ENCODE measurements at places on chromosomes 5 and 9.

DNA sequence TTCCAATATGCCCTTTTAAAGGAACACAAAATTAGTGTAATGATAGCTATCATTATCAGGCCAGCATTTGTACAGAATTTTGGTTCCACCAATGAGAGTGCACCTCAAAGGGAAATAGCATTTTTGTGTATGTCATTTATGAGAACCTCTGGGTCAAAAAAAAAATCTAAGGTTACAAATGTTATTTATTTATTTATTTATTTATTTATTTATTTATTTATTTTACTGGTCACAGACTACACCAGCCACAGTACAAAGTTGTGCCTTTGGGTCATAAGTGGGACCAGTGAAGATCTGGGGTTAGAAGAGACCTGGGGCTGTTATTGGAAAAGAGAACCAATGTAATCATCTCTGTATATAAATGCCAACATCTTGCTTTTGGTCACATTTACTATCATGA lies 523.9 kb downstream of the CETN3 start:
- no peak for ATAC-seq

DNA sequence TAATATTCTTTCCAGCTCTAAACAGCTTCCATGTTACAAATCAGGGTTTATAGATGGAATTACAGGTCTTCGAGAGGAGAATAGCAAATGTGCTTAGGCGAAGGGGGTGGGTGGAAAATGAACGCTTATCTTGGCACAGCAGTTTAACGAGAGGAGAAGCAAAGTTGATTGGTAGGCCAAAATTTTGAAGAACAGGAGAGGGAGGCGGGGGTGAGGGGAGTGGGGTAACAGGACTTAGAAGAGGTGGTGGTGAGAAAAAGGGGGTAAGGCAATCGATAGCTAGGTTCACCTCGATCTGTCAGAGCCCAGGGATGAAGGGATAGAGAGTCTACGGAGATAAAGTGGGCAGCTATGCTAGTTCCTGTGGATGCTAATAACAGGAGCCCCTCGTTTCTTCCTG lies 764 bp downstream of the ANKRA2 start:
- ATAC-seq = peak; percentile 43

DNA sequence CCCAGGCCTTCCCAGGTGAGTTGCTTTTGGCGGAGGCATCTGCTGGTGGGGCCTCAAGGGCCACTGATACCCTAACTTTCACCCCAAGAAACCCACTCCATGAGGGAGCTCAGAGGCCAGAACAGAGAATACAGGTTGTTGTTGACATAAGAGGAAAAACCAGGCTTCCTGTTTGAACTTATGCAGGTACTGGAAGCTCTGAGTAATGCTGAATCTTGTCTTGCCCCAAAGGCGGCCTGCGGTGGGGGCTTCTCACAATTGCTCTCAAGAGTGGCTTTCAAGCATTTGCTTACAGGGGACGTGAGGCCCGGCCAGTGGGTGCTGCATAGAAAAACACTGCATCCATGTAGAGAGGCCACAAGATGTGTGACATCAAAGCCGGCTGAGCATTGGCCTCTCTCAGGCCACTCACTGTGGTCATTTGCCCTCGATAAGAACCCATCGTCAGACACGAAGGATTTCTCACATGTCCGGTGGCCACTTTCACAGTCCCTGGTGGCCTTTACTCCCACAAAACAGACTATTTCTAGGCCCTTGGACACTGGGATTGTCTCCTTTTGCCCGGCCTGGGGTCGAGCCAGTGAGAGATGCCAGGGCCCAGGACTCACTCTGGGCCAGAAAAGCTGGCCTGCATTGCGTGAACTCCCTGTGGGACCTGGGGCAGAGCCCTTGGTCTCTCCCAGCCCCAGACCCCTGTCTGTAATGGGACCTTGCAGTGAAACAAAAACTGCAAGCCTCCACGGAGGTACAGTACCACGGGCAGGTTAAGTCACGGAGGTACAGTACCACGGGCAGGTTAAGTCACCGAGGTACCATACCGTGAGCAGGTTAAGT lies 34.5 kb upstream of the TCF7 start:
- no peak for ATAC-seq

GRCh38 chr5:172065431-172066065 lies 59.1 kb upstream of the FBXW11 start:
- ATAC-seq = peak; percentile 78

DNA sequence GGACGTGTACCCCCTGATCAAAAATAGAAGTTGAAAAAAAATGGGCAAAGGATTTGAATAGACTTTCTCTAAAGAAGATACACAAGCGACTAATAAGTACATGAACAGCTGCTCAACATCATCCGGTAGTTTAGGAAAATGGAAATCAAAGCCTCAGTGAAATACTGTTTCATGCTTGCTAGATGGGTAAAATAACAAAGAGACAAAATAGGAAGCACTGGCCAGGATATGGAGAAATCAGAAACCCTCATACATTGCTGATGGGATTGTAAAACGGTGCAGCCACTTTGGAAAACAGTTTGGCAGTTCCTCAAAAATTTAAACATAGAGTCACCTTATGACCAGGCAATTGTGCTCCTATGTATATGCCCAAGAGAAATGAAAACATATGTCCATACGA lies 65.0 kb upstream of the SUB1 start:
- no peak for ATAC-seq

DNA sequence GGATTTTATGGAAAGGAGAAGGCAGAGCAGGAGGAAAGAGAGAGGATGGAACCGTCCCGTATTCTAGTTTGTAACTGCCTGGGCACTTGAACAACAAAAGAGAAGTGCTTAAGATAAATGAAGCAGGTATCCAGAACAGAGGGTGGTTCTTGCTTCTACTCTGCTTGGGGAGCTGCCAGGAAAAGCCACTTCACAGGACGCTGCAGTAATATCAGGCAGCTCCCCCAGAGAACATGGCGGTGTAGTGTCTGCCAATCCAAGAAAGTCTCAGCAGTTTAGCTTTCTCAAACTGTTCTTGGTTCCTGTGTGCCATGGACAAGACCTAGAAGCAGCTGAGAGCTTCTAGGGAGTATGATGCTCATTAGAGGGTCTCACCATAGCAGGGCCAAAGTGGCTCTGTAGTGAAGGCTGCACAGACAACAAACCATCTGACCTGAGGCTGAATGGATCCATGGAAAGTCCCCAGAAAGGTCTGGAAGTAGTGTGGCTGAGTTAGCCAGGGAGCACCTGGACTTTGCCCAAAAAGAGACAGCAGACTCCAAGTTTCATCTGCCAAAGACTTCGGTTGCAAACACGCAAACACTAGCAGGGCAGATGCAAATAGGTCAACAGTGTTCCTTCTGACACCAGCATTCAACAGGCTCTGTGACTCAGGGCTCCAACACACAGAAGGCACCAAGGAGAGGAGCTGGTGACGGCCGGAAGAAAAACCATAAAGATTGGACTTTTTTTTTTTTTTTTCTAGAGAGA lies 72.2 kb upstream of the TNFSF8 start:
- ATAC-seq = no peak

- ATAC-seq = peak; percentile 65
Observed at GRCh38 chr9:131478421-131478868, 24.3 kb upstream of the POMT1 start.

GRCh38 chr5:92861531-92862285 lies 719.3 kb downstream of the NR2F1-AS1 start:
- no peak for ATAC-seq

- ATAC-seq = no peak
Observed at GRCh38 chr9:113709721-113710120, 166.4 kb upstream of the ZNF618 start.

- ATAC-seq = no peak
Observed at GRCh38 chr5:42629284-42629683, 127.3 kb upstream of the CCDC152 start.

- ATAC-seq = no peak
Observed at GRCh38 chr9:81266674-81267073, 422.7 kb downstream of the TLE1 start.

DNA sequence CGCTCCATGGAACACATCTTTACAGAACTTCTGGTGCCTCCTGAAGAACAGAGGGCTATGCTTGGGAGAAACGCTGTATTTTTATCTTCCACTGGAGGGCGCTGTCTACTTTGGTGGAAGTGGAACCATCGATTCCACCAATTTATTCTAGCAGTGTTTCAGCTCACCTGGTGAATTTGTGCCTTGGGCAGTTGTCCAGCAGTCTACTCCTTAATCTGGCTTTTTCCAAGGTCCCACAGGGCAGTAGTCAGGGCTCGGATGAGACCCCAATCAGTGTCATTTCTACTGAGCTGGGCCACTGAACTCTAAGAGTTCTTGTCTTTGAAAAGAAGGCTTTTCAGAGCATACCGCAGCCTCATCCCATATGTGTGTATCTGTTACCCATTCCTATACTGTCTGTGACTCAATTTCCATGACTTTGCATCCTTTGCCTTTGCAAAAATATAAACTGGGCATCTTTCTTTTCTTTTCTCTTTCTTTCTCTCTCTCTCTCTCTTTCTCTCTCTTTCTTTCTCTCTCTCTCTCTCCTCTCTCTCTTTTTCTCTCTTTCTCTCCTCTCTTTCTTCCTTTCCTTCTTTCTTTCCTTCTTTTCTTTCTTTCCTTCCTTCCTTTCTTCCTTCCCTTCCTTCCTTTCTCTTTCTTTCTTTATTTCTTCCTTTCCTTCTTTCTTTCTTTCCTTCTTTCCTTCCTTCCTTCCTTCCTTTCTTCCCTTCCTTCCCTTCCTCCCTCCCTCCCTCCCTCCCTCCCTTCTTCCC lies 138.4 kb upstream of the ZNF618 start:
- peak; percentile 87 for ATAC-seq

DNA sequence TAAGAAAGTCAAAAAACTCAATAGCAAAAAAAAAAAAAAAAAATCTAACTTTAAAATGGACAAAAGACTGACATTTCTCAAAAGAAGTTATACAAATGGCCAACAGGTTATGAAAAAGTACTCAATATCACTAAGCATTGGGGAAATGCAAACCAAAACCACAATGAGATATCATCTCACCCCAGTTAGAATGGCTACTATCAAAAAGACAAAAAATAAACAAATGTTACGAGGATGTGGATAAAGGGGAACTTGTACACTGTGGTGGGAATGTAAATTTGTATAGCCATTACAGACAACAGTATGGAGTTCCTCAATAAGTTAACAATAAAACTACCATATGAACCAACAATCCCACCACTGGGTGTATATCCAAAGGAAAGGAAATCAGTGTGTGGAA lies 37.2 kb downstream of the ENC1 start:
- ATAC-seq = no peak

- no peak for ATAC-seq
Observed at GRCh38 chr9:133162861-133163503, 732 bp downstream of the GBGT1 start.

GRCh38 chr9:93958819-93959682 lies 3.9 kb upstream of the BARX1 start:
- ATAC-seq = peak; percentile 24

GRCh38 chr5:119656023-119656422 lies 26.7 kb downstream of the FAM170A start:
- no peak for ATAC-seq

DNA sequence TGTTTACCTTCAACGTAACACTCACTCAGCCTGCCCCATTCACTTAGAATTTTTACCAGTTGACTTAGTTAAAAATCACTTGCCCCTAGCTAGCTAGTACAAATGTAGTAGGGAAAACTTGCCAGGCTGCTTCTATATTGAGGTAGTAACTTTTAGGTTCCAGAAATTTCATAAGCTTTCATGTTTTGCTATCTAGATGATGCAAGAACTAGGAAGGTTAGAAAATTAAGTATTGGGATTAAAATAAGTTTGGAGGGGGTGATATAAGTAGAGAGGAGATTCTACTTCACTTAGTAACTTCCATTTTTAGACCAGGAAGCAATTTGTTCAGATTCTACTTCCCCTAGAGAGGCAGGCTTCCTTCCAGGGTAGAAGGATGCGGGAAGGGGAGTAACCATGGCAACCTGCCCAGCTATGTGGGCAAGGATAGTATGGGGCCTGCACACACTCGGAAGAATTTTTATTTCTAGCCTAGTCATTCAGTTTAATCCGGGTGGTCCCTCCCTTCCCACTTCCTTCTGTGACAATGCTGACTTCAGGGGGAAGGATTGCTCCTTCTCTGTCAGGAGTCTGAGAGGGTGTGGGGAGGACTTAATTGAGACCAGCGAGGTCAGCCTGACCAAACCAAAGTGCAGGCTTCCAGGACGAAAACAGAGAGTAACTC lies 4.2 kb downstream of the DAB2 start:
- no peak for ATAC-seq

DNA sequence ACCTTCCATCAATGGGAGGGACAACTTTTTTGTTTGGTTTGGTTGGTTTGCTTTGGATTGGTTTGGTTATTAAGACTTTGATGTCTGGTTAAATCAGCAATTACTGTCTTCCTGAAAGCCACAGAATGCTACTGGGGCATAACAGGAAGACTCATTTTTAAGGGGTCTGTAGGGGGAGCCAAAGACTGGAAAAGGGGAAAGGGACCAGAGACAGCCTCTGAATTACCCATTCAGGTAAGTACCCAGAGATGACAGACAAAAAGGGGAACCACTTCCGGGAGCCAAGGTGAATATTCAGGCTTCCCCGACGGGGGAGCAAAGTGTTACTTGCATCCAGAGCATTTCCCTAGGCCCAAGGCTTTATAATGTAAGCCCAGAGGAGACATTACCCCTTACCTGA lies 4.6 kb upstream of the FEM1C start:
- ATAC-seq = no peak

DNA sequence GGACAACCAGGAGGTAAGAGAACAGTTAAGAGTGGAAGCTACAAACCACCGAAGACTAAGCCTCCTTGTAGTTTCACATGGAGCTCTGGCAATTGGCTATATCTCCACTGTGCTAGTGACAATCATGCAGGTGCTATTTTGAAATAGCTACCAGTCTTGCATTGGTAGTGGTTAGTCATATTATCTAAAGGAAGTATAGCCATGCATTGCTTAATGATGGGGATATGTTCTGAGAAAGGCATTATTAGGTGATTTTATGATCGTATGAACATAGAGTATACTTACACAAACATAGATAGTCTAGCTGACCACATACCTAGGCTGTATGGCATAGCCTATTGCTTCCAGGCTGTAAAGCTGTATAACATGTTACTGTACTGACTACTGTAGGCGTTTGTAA lies 28.4 kb downstream of the HSDL2 start:
- ATAC-seq = no peak

DNA sequence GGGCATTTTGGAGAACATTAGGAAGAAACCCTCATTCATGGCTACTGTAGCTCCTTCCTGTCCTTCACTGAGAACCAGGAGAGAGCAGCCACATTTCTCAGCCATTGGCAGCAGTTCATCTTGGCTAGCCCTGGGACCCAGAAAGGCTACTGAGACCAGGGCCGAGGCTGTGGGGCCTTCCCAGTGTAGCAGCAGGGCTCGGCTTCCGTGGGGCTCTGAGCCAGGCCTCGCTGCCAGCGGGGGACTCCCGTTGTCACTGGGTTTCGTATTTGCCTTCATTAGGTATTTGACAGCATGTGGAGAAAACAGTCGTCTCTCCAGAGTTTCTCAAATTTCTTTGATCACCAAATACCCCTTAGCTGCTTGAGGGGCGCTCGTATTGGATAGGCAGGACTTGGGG lies 37.3 kb upstream of the PRDM12 start:
- no peak for ATAC-seq
